ENCODE measurements at places on chromosomes 3 and 15.
A peak's percentile ranks its signal among the peaks of the same experiment; 100 is the strongest.

- H3K27me3 ChIP-seq = peaks cover 2% of the 10 kb centered on the region
- no peaks in the 10 kb centered on the region for H3K4me1 ChIP-seq
- H3K36me3 ChIP-seq = no peaks in the 10 kb centered on the region
- no peak for DNase-seq
- H3K27ac ChIP-seq = no peak overlapping the region
- H3K4me3 ChIP-seq = no peak overlapping the region
These were observed 1087.4 kb downstream of the AGBL1 start for GRCh38 chr15:87167055-87167454.

GRCh38 chr3:85090495-85090894 is 131.7 kb downstream of the CADM2 start:
- no peak overlapping the region for H3K4me3 ChIP-seq
- H3K4me1 ChIP-seq = no peaks in the 10 kb centered on the region
- no peaks in the 10 kb centered on the region for H3K27me3 ChIP-seq
- no peak for DNase-seq
- H3K36me3 ChIP-seq = no peaks in the 10 kb centered on the region

- no peaks in the 10 kb centered on the region for H3K4me1 ChIP-seq
- no peak overlapping the region for H3K4me3 ChIP-seq
- no peak overlapping the region for H3K27ac ChIP-seq
- no peaks in the 10 kb centered on the region for H3K36me3 ChIP-seq
- no peak for DNase-seq
These were observed 5.1 kb downstream of the SCAMP2 start for GRCh38 chr15:74868059-74868458.

- no peak overlapping the region for H3K4me3 ChIP-seq
- H3K27me3 ChIP-seq = no peaks in the 10 kb centered on the region
- H3K4me1 ChIP-seq = no peaks in the 10 kb centered on the region
- H3K36me3 ChIP-seq = no peaks in the 10 kb centered on the region
- no peak overlapping the region for H3K27ac ChIP-seq
- DNase-seq = no peak
These were observed 51.3 kb downstream of the CYP11A1 start for GRCh38 chr15:74316141-74316540.

DNA sequence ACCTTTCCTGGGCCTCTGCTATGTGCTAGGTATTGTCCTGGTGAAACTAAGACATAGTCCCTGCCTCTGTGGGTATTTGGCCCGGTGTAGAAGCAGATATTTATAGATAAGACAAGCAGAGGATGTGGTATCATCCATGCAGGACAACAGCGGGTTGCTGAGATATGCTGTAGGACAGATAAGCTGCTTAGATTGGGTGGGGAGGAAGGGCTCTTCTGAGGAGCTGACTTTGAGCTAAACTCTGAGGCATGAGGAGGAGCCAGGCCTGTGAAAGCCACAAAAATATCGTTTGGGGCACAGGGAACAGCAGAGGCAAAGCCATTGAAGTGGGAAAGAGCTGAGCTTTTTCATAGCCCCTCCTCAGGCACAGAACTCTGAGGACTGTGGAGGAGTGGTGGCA is 492.5 kb upstream of the CFAP20DC start:
- H3K36me3 ChIP-seq = no peaks in the 10 kb centered on the region
- H3K27ac ChIP-seq = no peak overlapping the region
- H3K27me3 ChIP-seq = no peaks in the 10 kb centered on the region
- DNase-seq = no peak

DNA sequence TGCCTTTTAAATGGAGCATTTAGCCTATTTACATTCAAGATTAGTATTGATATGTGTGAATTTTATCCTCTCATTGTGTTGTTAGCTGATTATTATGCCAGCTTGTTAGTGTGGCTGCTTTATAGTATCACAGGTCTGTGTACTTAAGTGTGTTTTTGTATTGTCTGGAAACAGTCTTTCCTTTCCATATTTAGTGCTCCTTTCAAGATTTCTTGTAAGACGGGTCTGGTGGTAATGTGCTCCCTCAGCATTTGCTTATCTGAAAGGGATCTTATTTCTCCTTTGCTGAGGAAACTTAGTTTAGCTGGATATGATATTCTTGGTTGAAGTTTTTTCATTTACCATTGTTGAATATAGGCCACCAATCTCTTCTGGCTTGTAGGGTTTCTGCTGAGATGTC is 549.0 kb downstream of the EPHA3 start:
- no peak overlapping the region for H3K27ac ChIP-seq
- no peaks in the 10 kb centered on the region for H3K4me1 ChIP-seq
- H3K27me3 ChIP-seq = no peaks in the 10 kb centered on the region
- DNase-seq = no peak

GRCh38 chr15:89917442-89918101 is 4.8 kb upstream of the ARPIN start:
- no peaks in the 10 kb centered on the region for H3K4me1 ChIP-seq
- no peak overlapping the region for H3K27ac ChIP-seq
- H3K36me3 ChIP-seq = no peaks in the 10 kb centered on the region
- H3K27me3 ChIP-seq = peaks cover 2% of the 10 kb centered on the region

DNA sequence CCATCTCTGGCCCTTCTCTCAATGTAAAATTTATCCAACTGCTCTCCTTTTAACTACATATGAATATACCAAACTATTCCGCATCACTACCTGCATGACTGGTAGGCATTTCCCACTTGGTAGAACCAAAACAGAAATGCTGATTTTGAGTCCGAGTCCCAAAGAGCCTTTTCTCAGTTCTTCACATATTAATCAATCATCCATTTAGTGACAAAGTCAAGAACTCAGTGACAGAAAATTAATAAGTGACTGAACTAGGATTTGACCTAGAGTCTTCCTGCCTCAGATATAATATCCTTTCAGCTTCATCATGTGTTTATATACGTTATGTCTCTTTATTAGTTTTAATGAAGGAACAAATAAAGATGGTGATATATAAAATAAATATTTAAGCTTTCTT is 700.6 kb upstream of the GOLIM4 start:
- no peak overlapping the region for H3K27ac ChIP-seq
- no peak for DNase-seq
- H3K36me3 ChIP-seq = no peaks in the 10 kb centered on the region
- no peaks in the 10 kb centered on the region for H3K27me3 ChIP-seq
- no peak overlapping the region for H3K4me3 ChIP-seq
- no peaks in the 10 kb centered on the region for H3K4me1 ChIP-seq

GRCh38 chr3:158368271-158368670 is 202.7 kb upstream of the MLF1 start:
- H3K36me3 ChIP-seq = no peaks in the 10 kb centered on the region
- H3K27ac ChIP-seq = no peak overlapping the region
- H3K27me3 ChIP-seq = no peaks in the 10 kb centered on the region
- H3K4me1 ChIP-seq = no peaks in the 10 kb centered on the region

GRCh38 chr3:15081960-15082664 is 16.8 kb downstream of the RBSN start:
- H3K36me3 ChIP-seq = peaks cover 34% of the 10 kb centered on the region
- no peaks in the 10 kb centered on the region for H3K4me1 ChIP-seq
- no peak overlapping the region for H3K27ac ChIP-seq
- peak; percentile 53 for DNase-seq

All from aorta (tissue), 5 donors.